ENCODE measurements at places on chromosomes 2 and 18. TPM values are rescaled to one million over a fixed set of nuclear protein-coding genes. Genes with fewer than 3 reads are reported as not detected.

The SLC11A1 gene
- polyA plus RNA-seq: 0.31 TPM

The CFC1 gene
- polyA plus RNA-seq: not detected

The EPB41L3 gene
- polyA plus RNA-seq: 109 TPM

The GAREM1 gene
- polyA plus RNA-seq: 9.2 TPM

The RBM43 gene
- polyA plus RNA-seq: 11.2 TPM

The LONRF2 gene
- polyA plus RNA-seq: 1.5 TPM

The TLX2 gene
- polyA plus RNA-seq: 0.43 TPM

The ABCG5 gene
- polyA plus RNA-seq: not detected

The SCN7A gene
- 40.1 TPM for polyA plus RNA-seq

The SLC38A11 gene
- 9.2 TPM for polyA plus RNA-seq

The ZNG1B gene
- polyA plus RNA-seq: 37.4 TPM

The CXCR1 gene
- polyA plus RNA-seq: 0.36 TPM

The LYG2 gene
- polyA plus RNA-seq: 0.60 TPM

The C2orf74 gene
- polyA plus RNA-seq: 24.2 TPM

The REEP1 gene
- polyA plus RNA-seq: 84.7 TPM

The AQP4 gene
- 0.73 TPM for polyA plus RNA-seq

The CTIF gene
- 38.0 TPM for polyA plus RNA-seq

The MARCO gene
- polyA plus RNA-seq: not detected

The DAW1 gene
- polyA plus RNA-seq: not detected

The ACTR1B gene
- polyA plus RNA-seq: 50.0 TPM

The TEKT4 gene
- not detected for polyA plus RNA-seq

The PAX8 gene
- polyA plus RNA-seq: not detected

The ASPRV1 gene
- polyA plus RNA-seq: 1.8 TPM

The C18orf54 gene
- 6.4 TPM for polyA plus RNA-seq

Data from muscle of arm (tissue), 14 donors.